ENCODE measurements at places on chromosomes 16 and 17.

DNA sequence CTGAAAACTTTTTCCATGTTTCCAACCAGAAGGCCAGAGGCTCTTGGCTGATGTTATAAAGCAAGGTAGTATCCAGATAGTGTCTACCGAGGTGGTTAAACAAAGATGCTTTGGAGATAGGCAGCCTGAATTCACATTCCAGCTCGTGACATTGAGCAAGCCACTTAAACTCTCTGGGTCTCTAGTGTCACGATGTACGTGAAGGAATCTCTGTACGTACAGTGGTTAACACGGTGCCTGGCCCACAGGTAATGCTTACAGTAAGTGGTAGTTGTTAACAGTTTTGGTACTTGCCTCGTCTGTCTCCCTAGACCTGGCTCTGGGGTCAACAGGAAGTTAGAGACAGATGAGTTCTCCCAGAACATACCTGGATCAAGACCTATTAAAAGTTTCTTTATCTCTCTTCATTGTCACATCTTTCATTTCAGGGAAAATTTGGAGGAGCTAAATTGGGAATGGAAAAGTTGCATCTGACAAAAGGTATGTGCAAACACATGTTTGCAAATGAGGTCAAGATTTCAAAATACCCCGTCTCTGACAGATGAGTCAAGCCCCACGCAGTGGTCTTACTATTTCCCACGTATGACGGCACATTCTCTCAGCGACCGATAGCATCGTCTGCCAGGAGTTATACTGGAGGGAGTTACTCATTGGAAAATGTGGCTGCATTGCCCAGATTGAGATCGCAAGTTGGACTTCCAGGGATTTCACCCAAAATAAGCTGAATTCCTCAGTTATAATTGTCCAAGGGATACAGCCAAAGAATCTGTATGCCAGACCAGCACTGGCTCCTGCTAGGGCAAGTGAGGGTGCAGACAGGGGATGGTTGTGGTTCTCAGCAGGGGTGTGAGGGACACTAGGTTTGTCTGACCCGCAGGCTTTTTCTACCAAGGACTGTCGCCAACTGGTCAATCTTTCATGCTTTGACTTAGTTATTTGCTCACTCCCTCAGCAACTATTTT is 18.9 kb upstream of the MYH10 start:
- no peak for DNase-seq

DNA sequence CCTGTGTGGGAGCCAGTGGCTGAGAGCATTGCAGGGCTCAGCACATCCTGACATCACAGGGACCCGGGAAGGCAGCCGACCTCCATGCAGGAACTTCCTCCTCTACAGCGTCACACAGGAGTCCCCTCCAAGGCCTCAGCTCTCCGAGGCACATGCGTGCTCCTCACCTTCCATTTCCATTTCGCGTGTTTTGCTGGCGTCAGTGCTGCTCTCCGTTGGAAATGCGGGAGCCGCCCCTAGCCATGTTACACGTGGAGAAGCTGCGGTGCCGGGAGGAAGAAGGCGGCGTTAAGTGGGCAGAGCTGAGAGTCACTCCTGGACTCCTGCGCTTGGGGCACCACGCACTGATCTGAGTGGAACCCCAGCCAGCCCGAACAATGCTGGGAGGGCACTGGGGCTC is 25.2 kb upstream of the CRISPLD2 start:
- DNase-seq: no peak

- DNase-seq: no peak
Observed at GRCh38 chr17:38425744-38426143, 2.5 kb upstream of the ARHGAP23 start.

GRCh38 chr16:87854907-87855683 is 14.2 kb downstream of the SLC7A5 start:
- DNase-seq: no peak

DNA sequence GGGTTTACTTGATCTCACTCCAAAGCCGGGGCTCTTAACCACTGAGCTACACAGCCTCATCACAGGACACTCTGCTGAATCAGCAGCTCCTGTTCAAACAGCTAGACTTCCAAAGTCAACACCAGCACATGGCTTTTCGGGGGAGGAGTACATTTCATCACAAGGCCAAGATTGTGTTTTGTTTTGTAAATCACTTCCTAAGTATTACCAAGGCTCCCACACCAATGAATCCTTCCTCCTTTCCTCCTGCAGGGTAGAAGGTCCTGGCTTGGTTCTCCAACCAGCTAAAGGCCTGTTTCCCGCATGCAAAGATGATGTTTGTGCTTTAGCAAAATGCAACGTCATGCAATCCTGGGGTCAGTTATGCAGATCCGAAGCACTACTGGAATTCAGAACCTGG is 152.5 kb downstream of the XYLT1 start:
- no peak for DNase-seq

DNA sequence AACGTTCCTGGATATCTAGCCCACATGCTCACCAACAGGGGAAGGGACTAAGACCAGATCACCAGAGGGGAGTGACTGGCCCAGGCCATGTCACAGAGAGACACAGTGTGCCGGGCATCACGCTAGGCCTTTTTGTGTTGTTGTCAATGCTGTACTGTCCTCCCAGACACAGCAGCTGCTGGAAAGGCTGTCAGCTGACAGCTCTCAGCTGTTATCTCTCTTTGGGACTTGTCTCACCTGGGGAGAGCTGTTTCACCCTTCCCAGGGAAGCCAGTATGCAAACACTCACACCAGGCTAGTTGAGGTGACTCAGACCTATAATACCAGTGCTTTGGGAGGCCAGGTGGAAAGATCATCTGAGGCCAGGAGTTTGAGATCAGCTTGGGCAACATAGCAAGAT is 19.4 kb downstream of the UNC45B start:
- DNase-seq: no peak

GRCh38 chr17:11795906-11796305 is 197.6 kb downstream of the DNAH9 start:
- DNase-seq: no peak

GRCh38 chr17:61488878-61489718 is 36.9 kb downstream of the TBX4 start:
- DNase-seq: no peak

DNA sequence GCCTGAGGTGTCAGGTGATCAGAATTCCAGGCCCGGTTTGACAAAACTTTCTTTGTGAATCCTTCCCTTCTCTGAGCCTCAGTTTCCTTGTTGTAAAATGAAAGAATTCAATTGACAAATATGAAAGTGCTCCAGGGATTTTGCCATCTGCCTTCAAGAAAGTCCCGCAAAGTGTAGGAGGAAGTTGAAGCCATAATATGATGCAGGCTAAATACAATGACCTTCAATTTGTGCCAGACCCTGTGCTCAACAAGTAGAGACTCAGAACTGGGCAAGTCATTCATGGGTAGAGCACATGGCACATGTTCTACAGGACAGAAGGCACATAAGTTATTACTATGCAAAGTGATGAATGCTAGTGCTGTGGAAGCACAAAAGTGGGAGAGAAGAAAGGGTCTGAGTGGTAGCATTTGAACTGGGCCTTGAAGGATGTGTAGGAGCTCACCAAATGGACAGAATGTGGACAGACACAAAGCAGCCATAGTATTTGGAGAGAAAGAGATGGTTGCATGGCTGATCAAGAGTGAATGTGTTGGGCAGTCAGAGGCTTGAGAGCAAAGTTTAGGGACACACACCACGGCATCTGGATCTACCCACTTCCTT is 2.4 kb upstream of the SCIMP start:
- DNase-seq: no peak

- DNase-seq: no peak
Observed at GRCh38 chr17:43949781-43950180, 4.0 kb downstream of the PYY start.

DNA sequence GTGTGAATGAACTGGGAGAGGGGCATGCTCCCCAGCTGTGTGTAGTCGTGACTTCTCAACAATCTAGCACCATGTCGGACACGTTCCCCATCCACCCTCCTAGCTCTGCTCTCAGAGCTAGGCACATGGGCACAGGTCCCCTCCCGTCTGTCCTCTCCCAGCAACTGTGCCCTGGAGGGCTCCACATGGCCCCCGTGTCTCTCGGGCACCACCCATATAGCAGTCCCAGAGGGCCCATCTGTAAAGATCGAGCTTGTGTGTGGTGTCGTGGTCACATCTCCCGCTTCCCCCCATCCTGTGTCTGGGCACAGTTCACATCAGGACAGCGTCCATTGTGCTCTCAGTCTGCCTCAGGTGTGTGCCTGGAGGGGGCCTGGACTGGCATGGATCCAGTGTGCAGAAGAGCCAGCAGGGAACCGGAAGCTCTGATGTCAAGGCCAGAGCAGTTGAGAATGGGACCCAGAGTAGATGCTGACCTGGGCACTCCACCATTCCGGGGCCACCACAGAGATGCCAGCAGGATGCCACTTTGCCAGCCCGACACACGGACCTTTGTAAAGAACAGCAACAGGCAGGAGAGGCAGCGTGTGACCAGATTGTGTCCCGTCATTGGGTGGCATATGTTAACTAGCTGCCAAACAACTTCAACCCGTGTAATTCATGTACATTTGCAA is 55.7 kb downstream of the MARF1 start:
- no peak for DNase-seq

DNA sequence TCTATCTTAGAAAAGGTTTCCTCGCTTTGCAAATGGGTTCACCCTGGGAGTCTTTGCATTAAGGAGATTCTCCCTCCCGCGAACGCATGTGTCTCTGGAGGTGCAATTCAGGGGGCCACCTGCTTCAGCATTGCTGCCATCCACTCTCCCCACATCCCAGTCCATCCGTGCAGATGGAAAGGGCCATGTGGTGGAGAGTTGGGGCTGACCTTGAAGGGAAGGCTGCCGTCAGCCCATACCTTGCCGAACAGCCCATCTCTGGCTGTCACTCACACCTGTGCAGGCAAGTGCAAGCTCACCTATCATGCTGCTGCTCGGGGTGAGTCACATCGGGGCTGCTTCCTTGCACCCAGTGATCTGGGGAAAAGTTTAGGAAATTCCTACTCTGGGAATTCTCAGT is 106.1 kb downstream of the ZNF423 start:
- DNase-seq: no peak

DNA sequence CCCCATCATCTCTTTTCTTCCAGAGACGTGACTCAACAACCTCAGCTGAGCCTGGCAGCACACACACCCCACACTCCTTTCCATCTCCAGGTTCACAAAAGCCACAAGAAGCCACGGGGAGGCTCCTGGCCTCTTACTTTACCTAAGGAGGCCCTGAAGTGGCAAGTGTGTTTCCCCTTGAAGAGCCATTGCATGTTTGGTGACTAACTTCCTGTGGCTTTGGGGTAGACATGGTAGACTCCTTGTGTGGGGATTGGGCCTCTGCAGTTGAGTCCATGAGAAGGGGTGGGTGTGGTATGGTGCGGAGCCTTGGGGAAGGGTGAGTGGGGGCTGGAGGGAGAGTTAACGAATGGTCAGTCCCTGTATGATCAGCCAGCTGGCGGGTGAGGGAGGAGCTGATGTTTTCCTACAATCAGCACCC is 24.2 kb downstream of the SAP30BP start:
- DNase-seq: no peak

GRCh38 chr16:50626868-50627267 is 54.2 kb downstream of the SNX20 start:
- DNase-seq: no peak

DNA sequence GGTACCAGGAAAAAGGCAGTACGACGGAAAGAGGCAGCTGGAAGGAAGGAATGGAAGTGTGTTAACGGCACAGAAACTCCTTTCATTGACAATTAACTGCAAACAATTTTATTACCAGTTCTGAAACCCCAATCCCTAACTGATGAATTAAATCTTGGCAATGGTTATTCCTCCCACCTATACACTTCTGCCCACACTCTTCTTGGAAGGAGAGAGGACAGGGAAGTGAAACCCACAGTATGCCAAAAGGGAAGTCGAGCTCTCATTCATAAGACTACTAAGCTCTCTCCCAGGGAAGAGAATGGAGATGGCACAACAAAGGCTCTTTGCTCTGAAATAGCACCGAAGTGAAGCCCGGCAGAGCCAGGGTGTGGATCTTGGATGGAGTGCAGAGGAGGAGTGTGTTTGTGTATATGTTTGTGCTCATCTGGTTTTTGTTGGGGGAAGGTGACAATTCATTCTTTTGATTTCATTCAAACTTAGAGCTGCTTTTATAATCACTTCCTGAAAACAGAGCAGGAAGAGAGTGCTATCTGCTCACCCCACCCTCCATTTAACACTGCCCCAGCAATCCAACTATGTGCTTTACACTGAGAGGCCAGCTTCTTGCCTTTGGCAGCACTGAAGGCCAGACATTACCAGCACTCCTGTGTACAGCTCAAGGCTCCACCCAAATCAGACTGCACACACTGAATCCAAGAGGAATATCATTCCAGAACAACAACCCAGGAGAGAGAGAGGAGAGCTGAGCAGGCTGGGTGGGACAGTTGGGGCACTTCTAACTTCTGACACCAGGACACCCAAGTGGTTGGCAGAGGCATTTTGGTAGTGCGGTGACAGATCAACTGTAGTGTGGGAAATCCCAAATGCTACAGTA is 68.7 kb downstream of the HIC1 start:
- peak; percentile 54 for DNase-seq

GRCh38 chr17:41386227-41386626 is 4.1 kb upstream of the KRT34 start:
- no peak for DNase-seq

DNA sequence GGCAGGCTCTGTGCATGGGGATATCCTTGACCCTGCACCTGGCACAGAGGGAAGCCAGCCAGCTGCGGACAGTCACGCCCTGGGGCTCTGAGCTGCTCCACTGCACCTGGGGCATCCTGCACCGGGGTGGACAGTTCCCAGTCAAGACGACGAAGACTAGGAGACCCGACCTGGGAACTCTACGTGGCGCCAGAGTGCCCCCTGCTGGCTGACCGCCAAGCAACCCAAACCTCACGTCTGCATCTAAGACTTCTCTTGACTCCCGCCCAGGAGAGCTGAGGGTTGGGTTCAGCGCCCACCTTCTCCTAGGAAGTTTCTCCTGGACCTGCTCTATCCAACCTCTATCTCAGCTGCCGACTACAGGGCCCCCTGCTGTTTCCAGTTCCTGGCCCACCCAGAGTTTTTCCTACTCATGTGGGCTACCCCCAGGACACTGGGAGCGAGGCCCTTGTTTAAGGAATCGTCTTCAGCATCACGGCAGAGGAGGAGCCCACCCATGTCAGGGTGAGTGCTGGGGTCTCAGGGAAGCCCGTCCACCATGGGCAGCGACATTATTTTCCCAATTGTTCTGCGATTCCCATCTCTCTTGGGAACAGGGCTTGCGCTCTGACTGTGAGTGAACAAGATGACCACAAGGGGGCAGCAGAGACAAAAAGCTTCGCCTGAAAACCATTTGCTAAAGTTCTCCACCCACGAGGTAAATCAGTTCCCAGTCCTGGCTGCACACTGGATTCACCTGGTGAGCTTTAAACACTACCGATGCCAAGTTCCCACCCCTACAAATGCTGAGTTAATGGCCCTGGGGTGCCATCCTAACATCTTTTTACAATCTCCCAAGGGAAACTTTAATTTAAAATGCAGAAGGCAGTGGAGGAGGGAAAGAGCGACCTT is 29.3 kb downstream of the TLE7 start:
- DNase-seq: peak; percentile 83

- no peak for DNase-seq
Observed at GRCh38 chr16:49382916-49383315, 9.3 kb downstream of the C16orf78 start.

- no peak for DNase-seq
Observed at GRCh38 chr17:79457376-79457775, 153.5 kb downstream of the RBFOX3 start.
